Activated T-helper 2 cell treated with anti-CD3 and anti-CD28 coated beads, Interferon-gamma antibody, Interleukin-2, Interleukin-4, amounts not matched to agents 10 μg/mL and 5 μg/mL and 100 μg/mL, durations not matched to agents 14 hours and 24 hours and 36 hours (primary cell): ENCODE measurements at places on chromosomes 1 and 21. TPM values are rescaled to one million over a fixed set of nuclear protein-coding genes. Genes with fewer than 3 reads are reported as not detected.

Gene RNF186
- total RNA-seq, result not detected in 2 replicates

Gene MCOLN3
- 0.46 and 0.68 TPM in 2 replicates for total RNA-seq

Gene RGS2
- total RNA-seq, result 5.0 and 5.8 TPM in 2 replicates

DNA sequence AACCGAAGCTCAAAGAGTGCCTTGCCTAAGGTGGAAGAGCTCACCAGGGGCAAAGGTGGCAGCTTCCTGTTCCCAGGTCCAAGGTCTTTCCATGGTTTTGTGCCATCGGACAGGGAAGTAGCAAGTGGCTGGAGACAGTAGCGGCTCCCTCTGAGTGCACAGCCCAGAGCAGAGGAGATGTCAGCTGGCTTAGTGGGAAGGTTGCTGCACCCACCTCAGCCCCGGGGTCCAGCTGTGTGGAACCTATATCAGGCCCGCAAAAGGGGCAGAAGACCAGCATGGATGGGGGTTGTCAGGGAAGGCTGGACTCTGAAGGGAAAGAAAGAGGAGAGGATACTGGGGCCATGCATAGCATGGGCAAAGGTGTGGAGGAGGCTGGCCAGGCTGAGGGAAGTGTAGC is 6.8 kb downstream of the IKBKE start:
- H3K27me3 ChIP-seq, result no peaks in the 10 kb centered on the region
- no peak overlapping the region for H3K4me3 ChIP-seq
- peaks cover 81% of the 10 kb centered on the region for H3K36me3 ChIP-seq
- DNase-seq, result no peak
- no peak overlapping the region for H3K27ac ChIP-seq

Gene ACOT11
- total RNA-seq, result 1.8 and 2.3 TPM in 2 replicates

Gene DNAJC28
- total RNA-seq, result 0.16 and 0.37 TPM in 2 replicates

Gene SLC6A17
- 0.41 and 0.46 TPM in 2 replicates for total RNA-seq

Gene XKR8
- total RNA-seq, result 6.3 and 6.5 TPM in 2 replicates

Gene TRABD2B
- total RNA-seq, result not detected in 2 replicates

GRCh38 chr1:184442260-184442659 is 55.4 kb downstream of the C1orf21 start:
- DNase-seq, result no peak
- H3K4me3 ChIP-seq, result no peak overlapping the region
- H3K27me3 ChIP-seq, result peaks cover 2% of the 10 kb centered on the region
- no peak overlapping the region for H3K27ac ChIP-seq

GRCh38 chr1:36625935-36626310 is 143.2 kb upstream of the CSF3R start:
- no peaks in the 10 kb centered on the region for H3K4me1 ChIP-seq
- H3K4me3 ChIP-seq, result no peak overlapping the region
- no peaks in the 10 kb centered on the region for H3K27me3 ChIP-seq
- no peak overlapping the region for H3K27ac ChIP-seq
- no peak for DNase-seq

DNA sequence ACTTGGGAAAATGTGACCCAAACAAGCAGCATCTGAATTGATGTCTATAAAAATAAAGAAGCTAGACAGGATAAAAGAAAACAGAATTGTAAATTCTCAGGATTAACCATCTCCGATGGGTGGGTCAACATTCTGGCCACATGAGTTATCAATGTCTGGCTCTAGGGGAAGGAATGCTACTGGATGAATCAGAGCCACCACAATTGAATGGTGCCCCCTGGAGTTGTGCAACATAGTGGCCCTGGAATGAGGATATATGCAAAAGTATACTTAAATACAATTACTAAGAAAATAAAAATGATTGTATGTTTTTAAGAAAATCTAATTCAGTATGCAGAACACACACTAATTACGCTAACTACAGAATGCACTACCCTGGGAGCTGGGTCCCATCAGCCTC is 185.6 kb downstream of the TGFBR3 start:
- peaks cover 73% of the 10 kb centered on the region for H3K36me3 ChIP-seq
- H3K4me3 ChIP-seq, result no peak overlapping the region
- H3K27me3 ChIP-seq, result no peaks in the 10 kb centered on the region
- no peak for DNase-seq
- H3K4me1 ChIP-seq, result peaks cover 50% of the 10 kb centered on the region

DNA sequence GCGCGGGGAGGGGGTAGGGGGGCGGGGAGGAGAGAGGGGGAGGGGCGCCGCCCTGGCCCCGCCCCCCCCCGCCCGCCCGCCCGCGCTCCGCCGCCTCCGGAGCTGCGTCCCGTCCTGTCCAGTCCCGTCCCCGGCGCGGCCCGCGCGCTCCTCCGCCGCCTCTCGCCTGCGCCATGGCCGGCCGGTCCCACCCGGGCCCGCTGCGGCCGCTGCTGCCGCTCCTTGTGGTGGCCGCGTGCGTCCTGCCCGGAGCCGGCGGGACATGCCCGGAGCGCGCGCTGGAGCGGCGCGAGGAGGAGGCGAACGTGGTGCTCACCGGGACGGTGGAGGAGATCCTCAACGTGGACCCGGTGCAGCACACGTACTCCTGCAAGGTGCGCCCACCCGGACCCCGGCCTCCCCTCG is at the start of gene AGRN:
AGRN (plus strand) TSS at position 121 of the 405 bp plus-strand sequence; CDS start at position 174, 53 bp downstream.
- no peak for DNase-seq
- H3K27me3 ChIP-seq, result peaks cover 17% of the 10 kb centered on the region
- H3K4me3 ChIP-seq, result peak within 1 kb of the TSS; percentile 66
- no peak within 1 kb of the TSS for H3K27ac ChIP-seq

Gene FCRL6
- not detected in 2 replicates for total RNA-seq

DNA sequence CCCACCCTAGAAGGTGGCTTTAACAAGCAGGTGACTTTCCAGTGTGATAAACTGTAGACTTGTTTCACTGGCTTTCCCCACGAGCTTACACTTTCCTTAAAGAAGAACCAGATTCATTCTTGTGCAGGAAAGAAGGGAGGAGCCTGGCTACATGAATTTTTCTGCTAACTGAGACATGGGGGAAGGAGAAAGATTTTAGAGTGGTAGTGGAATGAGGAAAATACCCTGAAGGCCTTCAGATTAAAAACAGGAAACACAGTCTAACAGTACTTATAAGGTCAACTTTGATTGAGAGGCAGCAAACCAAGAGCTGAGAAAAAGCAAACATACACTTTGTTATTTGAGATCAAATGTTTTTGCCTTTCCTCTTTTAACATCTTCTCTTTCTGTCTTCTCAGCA is 640.9 kb upstream of the PLXNA2 start:
- H3K27ac ChIP-seq, result no peak overlapping the region
- no peak for DNase-seq
- H3K36me3 ChIP-seq, result no peaks in the 10 kb centered on the region
- no peaks in the 10 kb centered on the region for H3K4me1 ChIP-seq
- no peak overlapping the region for H3K4me3 ChIP-seq
- H3K27me3 ChIP-seq, result no peaks in the 10 kb centered on the region

DNA sequence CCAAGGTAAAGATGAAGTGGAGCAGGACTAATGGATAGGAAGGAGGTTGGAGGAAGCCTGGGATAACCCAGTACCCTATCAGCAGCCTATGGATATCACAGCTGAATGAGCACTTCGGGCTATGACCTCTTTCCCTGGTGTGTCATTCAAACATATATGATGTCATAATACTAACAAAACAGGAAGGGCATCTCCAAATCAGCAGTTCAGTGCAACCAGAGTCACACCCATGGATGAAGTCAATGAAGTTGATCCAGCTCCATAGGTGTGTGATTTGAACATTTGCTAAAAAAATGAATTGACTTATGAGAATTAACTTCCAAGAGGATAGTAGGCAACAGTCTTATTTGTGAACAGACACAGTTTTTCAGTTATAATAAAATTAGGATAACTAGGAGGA is 1.7 kb upstream of the C1orf116 start:
- no peak overlapping the region for H3K4me3 ChIP-seq
- H3K4me1 ChIP-seq, result peaks cover 2% of the 10 kb centered on the region
- no peaks in the 10 kb centered on the region for H3K36me3 ChIP-seq
